ENCODE measurements at places on chromosomes 5 and 9.

- DNase-seq, result no peak
Observed at GRCh38 chr5:128777052-128777451, 188.2 kb upstream of the SLC27A6 start.

GRCh38 chr5:81718300-81718699 lies 32.6 kb downstream of the SSBP2 start:
- no peak for DNase-seq

DNA sequence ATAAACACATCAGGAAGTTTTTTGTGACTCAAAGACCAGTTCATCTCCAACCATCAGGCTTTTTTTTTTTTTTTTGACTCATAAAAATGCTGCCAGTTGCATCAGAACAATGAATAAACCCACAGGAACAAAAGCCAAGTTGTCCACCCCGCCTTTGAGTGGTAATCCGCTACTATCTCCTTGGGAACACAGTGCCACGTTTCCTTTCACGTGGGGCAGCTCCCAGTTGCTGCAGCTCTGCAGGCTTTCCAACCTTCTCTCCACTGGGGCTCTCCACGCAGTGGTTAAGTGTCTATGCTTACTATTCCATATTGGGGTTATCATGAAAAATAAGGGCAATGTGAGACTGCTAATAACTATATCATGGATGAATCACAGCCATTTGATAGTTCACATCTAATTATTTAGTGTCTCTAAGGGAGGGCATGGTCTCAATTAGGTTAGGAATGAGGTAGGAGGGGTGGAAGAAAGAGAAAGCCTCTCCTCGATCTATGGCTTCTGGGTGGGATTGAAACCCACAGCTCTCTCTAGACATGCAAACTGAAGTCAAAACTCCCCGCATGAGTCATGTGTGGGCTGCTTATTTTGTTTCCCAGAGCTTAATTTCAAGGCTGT lies 55.8 kb upstream of the ACTBL2 start:
- no peak for DNase-seq

DNA sequence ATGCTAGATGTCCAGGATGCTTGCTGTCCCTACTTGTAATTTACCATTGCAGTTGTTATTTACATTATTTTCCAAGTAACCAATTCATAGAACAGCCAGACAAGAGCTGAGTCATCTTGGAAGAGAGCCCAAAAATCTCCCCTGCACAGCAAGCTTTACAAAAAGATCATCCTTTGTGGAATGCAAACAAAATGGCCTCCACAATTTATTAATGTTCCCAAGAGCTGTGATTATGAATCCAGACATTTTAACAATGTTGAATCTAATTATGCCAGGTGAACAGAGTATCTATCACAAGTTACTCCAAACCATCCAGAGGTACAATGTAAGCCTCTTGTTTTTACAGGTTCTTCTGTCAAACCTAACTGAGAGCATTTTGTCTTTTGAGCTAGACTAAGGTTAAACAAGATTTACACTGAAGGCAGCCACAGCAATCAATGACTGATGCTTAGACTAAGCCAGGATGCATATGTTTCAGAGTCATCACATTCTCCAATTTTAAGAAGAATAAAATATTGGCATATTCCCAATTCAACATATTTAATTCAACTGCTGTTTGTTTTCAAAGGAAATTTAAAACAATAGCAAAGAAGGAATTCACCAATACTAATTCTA lies 95.3 kb upstream of the SLC12A2 start:
- no peak for DNase-seq

DNA sequence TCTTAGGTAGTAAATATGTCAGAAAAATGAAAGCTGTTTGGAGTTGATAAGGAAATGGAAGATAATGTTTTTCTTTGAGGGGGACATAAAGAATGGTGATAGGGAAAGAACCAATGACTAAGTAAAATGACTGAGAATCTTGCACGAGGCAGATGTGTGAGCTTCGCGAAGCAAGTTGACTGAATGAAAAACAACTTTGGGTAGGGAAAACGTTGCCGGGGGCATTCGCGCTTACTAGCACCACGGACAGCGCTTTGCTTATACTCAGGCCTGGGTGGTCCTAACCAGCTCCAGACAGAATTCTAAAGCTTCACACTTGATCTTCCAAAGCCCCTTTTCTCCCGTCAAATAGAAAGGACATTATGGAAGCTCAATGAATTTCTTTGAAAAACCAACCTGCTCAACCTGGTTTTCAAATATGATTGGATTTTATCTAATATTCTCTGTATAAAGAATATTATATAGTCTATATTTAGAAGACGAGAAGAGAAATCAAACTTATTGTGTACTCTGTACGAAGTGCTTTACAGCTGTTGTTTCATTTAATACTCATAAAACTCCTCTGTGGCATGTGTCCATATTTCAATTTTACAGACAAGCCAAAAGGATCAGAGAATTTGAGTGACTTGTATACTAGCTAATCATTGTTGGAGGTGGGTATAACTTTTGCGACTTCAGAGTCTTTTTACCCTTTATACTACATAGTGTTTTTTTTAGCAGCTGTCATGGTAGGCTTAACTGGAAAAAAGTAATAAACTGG lies 1.9 kb upstream of the CDKN2B start:
- no peak for DNase-seq

DNA sequence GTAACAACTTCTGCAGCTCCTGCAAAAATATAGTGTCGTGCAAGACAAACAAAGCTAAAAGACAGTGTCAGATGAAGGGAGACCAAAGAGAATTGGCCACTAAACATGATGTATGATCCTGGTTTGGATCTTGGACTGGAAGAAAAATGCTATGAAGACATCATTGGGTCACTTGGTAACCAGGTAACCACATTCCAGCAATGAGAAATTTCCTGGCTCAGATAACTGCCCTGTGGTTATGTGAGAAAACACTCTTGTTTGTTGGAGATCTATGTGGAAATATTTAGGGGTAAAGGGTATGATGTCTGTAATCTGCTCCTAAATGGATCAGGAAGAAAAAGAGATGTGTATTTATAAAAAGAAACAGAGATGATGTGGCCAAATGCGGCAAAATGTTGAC lies 45.5 kb upstream of the ANKRD33B start:
- no peak for DNase-seq

DNA sequence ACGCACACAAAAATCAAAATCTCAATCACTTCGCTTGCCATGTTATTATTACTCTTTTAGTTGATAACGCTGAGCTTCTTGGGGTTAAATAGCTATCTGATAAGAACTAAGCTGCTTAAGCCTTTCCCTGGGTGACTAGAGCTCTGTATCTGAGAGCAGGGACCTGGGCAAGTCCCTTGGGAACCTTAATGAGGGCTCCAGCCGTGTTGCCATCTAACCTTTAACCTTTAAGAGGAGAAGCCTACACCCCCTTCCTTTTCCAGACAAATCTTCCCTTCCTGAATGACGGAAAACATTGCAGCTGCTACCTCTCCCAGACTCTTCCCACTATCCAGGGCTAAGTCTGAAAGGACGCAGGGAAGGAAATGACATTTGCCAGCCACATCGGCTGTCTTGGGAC lies 216.5 kb upstream of the RAI14 start:
- no peak for DNase-seq

GRCh38 chr9:97039514-97039860 lies 545 bp upstream of the CTSV start:
- no peak for DNase-seq

DNA sequence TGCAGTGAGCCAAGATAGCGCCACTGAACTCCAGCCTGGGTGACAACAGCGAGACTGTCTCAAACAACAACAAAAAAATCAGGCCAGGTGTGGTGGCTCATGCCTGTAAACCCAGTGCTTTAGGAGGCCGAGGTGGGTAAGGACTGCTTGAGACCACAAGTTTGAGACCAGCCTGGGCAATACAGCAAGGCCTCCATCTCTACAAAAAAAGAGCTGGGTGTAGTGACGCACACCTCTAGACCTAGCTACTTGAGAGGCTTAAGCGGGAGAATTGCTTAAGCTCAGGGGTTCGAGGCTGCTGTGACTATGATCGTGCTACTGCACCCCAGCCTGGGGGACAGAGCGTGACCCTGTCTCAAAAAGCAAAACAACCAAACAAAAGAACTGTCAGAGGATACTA lies 39.9 kb upstream of the MTMR12 start:
- no peak for DNase-seq
